ENCODE measurements at places on chromosomes 6 and 20. TPM values are rescaled to one million over a fixed set of nuclear protein-coding genes. Genes with fewer than 3 reads are reported as not detected.
A peak's percentile ranks its signal among the peaks of the same experiment; 100 is the strongest.

The CPXM1 gene
- total RNA-seq, result 32.1 TPM

The KCNK16 gene
- total RNA-seq, result not detected

The OPRL1 gene
- total RNA-seq, result 0.62 TPM

The CST5 gene
- total RNA-seq, result not detected

- DNase-seq, result peak; percentile 45
Observed at GRCh38 chr20:3405139-3405538, 2.3 kb downstream of the DNAAF9 start.

DNA sequence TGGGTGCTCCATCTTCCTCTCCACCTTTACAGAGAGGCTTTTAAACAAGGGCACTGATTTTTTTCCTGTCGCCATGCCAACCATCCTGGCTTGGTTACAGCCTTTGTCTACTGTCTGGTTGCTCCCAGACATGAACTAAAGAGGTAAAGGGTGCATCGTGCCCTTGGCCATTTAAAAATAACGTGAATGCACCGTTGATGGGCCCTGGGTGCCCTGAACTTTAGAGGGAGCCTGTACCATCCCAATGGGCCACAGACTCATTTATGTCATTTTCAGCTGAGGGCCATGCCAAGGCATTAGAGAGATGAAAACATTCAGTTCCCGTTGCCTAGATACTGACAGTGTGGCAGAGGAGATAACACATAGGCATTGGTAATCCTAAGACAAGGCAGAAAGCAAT, 23.3 kb downstream of the TMC2 start:
- no peak for DNase-seq

GRCh38 chr6:169536446-169537170, 165.2 kb downstream of the WDR27 start:
- DNase-seq, result no peak

DNA sequence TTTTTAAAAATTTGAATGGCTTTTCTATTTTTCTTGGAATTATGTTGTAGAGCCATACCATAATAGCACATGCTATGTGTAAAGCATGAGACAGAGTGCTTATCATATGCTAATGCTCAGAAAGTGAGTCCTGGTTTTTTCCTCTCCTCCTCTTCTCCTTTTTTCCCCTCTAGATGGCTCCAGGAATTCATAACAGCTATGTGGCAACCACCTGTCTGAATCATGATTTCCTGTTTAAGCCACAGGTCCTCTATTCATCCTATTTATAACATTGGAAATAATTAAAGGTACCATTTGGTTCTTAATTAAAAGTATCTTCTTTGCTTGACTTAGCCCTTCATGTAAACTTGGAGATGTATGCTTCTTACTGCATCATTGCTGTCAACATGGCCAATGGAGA, 260.0 kb upstream of the MAP3K7 start:
- no peak for DNase-seq

The MAFB gene
- total RNA-seq, result 19.5 TPM

GRCh38 chr6:27495386-27496135, 22.7 kb upstream of the ZNF184 start:
- peak; percentile 72 for DNase-seq

The MYL9 gene
- total RNA-seq, result 8.3 TPM

The PYGB gene
- total RNA-seq, result 25.4 TPM

DNA sequence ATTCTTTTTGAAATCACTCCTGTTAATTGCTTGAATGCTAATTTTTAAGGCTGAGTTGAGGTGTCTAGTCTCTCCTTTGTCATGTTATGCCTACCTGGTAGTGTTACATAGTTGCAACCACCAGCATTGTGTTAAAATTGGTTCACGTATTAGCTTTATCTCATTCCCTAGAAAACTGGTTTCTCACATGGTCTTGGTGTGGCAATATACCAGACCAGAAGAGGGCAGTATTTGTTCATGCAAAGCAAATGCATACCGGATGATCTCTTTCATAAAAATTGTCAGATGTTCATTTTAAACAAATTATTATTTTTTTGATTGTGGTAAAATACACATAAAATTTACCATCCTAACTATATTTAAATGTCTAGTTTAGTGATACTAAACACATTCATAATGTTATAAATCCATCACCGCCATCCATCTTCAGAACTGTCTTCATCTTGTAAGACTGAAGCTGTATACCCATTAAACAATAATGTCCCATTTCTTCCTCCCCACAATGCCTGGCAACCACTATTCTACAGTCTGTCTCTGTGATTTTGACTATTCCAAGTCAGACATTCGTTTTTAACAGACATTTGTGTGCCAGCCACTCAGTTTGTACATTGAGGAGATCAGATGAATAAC, 92.8 kb downstream of the ATRN start:
- peak; percentile 56 for DNase-seq

- DNase-seq, result peak; percentile 40
Observed at GRCh38 chr6:107185391-107185970, 70.2 kb upstream of the BEND3 start.

The MRPS10 gene
- 72.4 TPM for total RNA-seq

DNA sequence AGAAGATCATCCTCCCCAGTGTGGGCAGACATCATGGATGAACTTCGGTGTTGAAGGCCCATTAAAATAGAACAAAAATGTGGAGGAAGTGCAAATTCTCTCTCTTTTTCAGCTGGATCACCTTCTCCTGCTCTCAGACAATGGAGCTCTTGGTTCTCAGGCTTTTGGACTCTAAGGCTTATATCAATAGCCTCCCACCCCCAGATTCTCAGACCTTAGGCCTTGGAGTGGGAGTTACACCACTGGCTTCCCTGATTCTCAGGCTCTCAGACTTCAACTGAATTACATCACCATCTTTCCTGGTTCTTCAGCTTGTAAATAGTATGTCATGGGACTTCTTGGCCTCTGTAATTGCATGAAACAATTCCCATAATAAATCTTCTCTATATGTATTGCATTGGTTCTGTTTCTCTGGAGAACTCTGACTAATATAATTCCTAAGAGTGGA, 36.6 kb downstream of the NSFL1C start:
- no peak for DNase-seq

GRCh38 chr6:15444881-15445280, 199.0 kb downstream of the JARID2 start:
- peak; percentile 80 for DNase-seq

GRCh38 chr20:48535556-48535955, 292.2 kb downstream of the PREX1 start:
- DNase-seq, result no peak

The VGLL2 gene
- 18.4 TPM for total RNA-seq

DNA sequence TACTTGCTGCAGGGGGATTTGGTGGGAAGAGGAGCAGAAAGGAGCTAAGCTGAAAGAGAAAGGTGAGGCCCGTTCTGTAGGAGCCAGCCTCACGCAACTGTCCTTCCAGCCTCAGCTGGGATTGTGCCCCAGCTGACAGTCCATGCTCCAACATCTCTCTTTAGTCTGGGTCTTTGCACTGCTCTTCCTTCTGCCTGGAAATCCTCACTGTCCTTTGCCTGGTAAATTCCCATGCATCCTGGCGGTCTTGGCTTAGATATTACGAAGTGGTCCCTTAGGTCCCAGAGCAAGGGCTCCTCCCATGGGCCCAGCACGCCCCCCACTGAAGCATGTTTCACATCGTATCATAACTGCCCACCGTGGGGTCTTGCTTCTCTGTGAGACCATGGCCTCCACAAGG, 52.2 kb downstream of the FGD2 start:
- DNase-seq, result no peak

DNA sequence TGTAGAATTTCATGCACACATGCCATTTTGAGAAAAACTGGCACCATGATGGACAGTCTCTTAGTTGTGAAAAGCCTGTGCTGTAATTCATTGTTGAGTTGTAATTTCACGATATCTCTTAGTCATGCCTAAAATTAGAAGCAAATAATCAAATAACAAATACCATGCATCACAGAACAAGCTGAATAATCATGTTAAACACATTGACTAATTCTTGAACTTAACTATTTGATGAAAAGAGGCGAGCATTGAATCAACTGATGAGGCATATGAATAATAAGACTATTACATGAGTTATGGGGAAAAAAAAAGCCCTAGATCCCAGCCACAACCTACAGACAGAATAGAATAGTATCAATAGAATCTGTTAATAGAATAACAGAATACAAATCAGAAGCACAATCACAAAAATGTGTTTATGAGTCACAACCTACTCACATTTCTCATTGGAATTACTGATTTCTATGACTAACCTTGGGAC, 14.2 kb upstream of the RNF217 start:
- no peak for DNase-seq

The NT5E gene
- total RNA-seq, result 22.3 TPM

GRCh38 chr6:159914565-159914923, 23.8 kb downstream of the MAS1 start:
- DNase-seq, result no peak

The FAM217A gene
- total RNA-seq, result not detected

DNA sequence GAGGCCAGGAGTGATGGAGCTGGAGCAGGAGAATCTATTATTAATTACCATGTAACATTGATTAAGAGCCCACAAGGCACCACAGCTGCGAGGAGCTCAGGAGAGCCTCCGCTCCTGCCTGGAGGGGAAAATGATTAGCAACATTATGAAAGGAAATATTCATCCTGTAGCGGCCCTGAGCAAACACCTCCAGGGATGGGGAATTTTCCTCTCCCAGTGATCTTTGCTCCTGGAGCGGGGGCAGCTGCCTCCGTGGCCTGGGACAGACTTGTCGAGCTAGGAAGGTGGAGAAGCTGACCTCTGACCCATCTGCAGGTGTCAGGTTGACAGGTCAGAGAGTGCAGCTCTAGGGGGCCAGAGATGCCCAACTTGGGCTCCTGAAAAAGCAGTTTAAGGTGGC, 40.1 kb upstream of the SIRPA start:
- no peak for DNase-seq
